Aorta (tissue), 5 donors: ENCODE measurements at places on chromosomes 3 and 15.

DNA sequence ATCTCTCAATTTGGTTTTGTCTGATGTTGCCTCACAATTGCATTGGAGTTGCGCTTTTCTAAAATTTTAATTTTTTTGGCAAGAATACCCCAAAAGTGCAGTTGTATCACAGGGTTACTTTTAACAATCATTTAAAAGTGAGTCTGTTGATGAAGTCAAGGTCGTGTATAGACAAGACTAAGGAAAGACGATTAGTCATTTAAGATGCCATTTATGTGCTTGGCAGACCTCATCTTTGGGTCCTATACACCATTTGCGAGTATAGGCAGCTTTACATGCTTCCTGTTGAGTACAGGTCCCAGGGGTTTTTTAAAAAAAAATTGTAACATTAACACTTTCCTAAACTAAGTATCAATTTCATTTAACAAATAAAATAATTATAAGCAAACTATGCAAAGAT lies 12.5 kb downstream of the ARNT2 start:
- DNase-seq, result no peak

- DNase-seq, result no peak
These were observed 12.3 kb upstream of the CRBN start for GRCh38 chr3:3191675-3192285.

- no peak for DNase-seq
These were observed 124.1 kb upstream of the HES1 start for GRCh38 chr3:194011807-194012206.

- no peak for DNase-seq
These were observed 23.0 kb downstream of the NANOGP8 start for GRCh38 chr15:35061825-35062737.

- DNase-seq, result no peak
These were observed 108.3 kb downstream of the B3GALNT1 start for GRCh38 chr3:160996811-160997210.

GRCh38 chr3:89221924-89222323 lies 114.5 kb downstream of the EPHA3 start:
- DNase-seq, result no peak

DNA sequence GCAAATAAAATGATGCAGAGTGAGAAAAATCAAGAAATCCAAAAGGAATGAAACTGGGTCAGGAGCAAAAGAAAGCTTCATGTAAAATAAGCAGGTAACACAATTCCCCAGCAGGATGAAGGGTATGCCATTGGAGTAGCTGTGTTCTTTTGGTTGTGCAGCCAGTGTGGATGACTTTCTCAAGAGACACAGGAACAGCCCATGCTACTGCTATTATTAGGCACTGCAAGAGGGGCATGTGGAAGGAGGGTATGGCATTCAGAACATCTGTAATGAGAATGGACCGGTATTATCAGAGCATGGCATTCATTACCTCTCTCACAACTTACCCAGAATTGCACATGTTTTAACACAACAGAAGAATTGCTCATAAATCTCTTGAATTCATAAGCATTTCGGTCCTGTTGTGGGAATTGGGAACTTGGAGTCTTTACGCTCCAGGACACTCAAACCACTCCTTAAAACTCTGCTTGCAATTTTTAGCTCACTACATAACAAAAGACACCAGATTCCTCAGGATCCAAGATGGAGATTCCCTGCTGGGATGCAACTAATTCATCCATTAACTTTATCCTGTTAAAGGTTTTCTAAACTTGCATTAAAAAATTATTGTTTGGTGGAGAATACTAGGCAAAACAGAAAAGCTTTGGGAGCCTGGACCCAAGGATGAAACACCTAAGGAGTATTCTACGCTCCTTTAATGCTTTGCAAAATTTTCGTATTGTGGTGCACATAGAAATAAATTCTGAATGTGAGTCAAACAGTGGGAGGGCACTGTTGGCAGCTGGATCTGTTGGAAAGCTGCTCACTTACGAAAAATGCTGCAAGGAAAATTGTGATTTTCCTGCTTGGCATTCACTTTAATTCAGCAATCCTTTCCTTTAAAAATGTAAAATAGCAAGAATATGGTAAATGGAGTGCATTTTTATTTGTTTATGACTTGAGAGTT lies 34.6 kb upstream of the CDIN1 start:
- DNase-seq, result no peak

DNA sequence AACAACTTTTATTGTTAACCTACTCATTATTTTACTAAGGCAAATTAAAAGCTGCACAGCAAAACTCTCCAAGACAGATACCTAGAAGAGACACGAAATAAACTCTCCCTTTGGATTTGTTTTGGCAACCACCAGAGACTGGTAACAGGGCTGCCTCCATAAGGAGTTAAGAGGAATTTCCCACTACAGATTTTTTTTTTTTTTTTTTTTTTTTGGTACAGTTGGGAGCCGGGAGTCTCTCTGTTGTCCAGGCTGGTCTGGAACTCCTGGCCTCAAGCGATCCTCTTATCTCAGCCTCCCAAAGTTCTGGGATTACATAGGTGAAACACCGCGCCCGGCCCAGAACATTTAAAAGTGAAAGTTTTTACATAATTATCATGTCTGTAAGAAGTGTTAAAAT lies 73.6 kb upstream of the VGLL4 start:
- DNase-seq, result no peak

DNA sequence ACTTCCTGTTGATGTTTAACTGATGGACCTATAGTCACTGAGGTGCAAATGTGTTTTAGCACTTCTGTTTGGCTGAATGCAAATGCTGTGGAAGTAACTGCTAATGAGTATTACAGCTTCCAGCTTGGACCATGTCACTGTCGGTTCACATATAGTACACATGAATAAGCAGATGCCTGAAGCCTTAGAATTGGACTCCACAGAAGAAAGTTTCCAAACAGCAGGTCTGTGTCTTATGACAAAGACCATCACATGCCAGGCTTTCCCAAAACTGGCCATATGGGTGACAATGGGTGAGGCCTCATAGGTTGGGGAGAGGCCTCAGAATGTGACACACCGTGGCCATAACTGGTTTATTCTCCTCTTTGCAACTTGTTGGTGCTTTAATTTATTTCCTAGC lies 241.8 kb downstream of the WNT5A start:
- no peak for DNase-seq

GRCh38 chr3:58414538-58415197 lies 19.0 kb downstream of the PDHB start:
- DNase-seq, result no peak

GRCh38 chr3:172199850-172200369 lies 160.5 kb downstream of the FNDC3B start:
- no peak for DNase-seq

DNA sequence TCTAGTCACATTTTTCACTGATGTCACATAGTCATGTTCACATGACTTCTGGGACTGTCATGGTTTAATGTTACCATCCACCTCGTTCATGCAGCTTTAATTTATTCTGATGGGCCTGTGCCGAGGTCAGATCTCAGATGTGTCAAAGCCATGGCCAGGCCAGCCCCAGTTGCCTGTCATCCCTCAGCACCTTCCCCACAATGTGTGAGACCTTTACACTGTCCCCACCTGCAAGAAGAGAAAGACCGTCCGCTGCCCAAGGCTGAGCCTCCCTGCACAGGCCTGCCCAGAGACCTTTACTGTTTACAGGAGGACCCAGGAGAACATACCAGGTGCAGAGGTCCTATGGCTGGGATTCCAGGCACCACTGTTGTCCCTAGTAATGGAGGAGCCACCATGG lies 12.8 kb upstream of the KLF15 start:
- DNase-seq, result peak; percentile 13

- no peak for DNase-seq
These were observed 9.7 kb downstream of the TTC23 start for GRCh38 chr15:99239545-99240198.

DNA sequence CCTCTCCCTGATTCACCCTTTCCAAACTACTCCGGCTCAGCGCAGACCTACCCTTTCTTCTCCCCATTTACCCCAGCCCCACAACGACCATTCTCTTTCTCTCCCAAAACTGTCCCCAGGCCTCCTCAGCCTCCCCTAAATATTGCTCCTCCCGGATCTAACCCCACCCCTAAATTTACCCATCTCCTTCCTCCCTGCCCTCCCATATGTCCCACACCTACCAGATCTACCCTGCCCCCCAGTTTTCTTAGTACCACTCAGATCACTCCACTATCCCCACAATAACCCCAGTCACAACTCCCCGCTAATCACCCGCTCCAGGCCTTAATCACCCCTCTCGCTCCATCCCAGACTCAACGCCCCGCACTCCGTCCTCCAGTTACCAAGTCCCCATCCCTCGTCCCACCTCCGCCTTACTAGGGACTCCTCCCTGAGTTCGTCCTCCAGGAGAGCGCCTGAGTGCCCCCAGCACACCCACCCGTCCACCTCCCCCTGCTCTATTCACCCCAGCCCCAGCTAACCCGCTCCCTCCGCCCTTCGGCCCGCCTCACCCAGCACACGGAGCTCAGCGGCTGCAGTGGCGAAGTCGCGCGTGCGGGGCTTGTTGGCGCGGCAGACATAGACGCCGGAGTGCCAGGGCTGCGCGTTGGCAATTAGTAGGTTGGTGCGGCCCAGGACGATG lies 18.6 kb upstream of the IGDCC3 start:
- no peak for DNase-seq

DNA sequence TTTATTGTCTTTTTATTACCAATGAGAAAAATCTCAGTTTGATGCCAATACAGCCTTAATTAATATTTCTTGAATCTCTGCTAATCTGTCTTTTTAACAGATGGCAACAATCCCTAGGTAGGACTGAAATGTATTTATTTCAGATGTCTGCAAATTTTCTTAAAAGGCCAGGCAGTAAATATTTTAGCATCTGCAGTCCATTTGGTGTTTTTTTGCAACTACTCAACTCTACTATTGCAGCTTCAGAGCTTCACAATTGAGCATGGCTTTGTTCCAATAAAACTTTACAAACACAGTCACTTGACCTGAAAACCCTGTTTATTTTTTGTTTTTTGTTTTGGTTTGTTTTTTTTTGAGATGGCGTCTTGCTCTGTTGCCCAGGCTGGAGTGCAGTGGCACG lies 82.7 kb downstream of the RARB start:
- DNase-seq, result no peak

DNA sequence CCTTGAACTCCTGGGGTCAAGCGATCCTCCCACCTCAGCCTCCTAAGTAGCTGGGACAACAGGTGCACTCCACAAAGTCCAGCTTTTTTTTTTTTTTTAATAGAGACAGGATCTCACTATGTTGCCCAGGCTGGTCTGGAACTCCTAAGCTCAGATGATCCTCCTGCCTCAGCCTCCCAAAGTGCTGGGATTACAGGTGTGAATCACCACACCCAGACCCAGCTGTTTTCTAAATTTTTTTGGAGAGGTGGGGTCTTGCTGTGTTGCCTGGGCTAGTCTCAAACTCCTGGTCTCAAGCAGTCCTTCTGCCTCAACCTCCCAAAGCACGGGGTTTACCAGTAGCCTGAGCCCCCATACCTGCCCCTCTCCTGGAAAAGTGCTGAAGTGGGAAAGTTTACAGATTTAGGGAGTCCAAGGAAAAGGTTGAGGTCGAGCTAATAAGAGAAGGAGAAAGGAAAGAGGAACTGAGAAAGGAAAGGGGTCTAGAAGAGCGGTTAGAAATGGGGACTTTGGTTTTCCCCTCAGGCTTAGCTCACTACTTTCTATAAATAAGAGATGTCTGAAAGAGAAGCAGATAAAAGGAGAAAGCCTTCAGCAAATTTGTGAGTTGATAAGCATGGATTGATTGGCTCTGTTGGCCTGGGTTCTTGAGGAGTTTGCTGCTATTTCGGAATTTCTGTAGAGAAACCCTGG lies 23.6 kb downstream of the UBE2E1 start:
- DNase-seq, result no peak

DNA sequence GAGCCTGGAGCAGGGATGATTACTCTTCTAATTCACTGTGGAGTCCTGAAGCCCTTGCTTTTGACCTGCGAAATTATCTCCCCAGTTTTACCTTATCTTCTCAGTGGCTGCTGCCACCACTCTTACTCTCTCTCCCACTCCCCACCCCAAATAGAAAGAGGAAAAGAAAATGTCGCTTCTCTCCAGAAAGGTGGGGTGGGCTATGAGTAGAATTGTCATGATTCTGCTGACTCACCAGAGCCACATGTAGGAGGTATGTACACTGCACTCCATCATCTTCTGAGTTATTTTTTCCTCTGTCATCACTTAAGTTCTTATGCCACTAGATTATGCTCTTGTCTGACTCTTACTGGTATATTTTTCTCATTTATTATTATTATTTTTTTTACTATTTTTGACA lies 43.9 kb upstream of the TMEM158 start:
- DNase-seq, result no peak

DNA sequence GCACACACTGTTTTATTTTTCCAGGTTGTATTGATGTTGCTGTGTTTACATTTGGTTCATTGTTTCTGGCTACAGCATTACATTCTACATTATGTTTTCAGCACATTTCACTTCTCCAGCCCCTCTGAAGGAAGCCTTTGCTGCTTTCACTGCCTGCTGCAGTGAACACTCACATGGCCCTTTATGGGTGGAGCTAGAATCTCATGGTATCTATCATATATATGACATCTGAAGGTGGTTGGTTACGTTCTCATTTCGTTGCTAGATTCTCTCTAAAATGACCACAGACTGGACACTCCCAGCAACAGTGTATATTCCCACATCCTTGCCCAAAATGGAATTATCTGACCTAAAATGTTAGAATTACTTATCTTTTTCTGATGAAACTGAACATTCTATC lies 35.2 kb upstream of the CTDSPL start:
- no peak for DNase-seq

- DNase-seq, result no peak
These were observed 146.8 kb downstream of the TPRA1 start for GRCh38 chr3:127443581-127444375.
